ENCODE measurements at places on chromosomes 2 and 18. TPM values are rescaled to one million over a fixed set of nuclear protein-coding genes. Genes with fewer than 3 reads are reported as not detected.

- H3K27me3 ChIP-seq: no peaks in the 10 kb centered on the region
- no peak overlapping the region for H3K4me3 ChIP-seq
- DNase-seq: no peak
- peaks cover 17% of the 10 kb centered on the region for H3K36me3 ChIP-seq
Observed at GRCh38 chr2:24771764-24772586, 21.2 kb downstream of the PTRHD1 start.

- no peak overlapping the region for H3K27ac ChIP-seq
- H3K4me3 ChIP-seq: no peak overlapping the region
- no peaks in the 10 kb centered on the region for H3K4me1 ChIP-seq
- DNase-seq: no peak
Observed at GRCh38 chr2:118133916-118134315, 45.6 kb downstream of the INSIG2 start.

Gene GPR75
- 1.2 TPM for total RNA-seq

Gene GKN1
- total RNA-seq: 0.37 TPM

Gene SLC23A3
- 2.4 TPM for total RNA-seq

Measured in chondrocyte (in vitro differentiated cells).